HCT116 (cell line): ENCODE measurements at places on chromosomes 1 and 21.

- DNase-seq: no peak
These were observed 242.2 kb upstream of the ADGRL2 start for GRCh38 chr1:81558291-81559076.

GRCh38 chr1:213724640-213725536 is 262.9 kb upstream of the PROX1 start:
- DNase-seq: no peak

- no peak for DNase-seq
These were observed 7.5 kb upstream of the ASH1L start for GRCh38 chr1:155569988-155570592.

DNA sequence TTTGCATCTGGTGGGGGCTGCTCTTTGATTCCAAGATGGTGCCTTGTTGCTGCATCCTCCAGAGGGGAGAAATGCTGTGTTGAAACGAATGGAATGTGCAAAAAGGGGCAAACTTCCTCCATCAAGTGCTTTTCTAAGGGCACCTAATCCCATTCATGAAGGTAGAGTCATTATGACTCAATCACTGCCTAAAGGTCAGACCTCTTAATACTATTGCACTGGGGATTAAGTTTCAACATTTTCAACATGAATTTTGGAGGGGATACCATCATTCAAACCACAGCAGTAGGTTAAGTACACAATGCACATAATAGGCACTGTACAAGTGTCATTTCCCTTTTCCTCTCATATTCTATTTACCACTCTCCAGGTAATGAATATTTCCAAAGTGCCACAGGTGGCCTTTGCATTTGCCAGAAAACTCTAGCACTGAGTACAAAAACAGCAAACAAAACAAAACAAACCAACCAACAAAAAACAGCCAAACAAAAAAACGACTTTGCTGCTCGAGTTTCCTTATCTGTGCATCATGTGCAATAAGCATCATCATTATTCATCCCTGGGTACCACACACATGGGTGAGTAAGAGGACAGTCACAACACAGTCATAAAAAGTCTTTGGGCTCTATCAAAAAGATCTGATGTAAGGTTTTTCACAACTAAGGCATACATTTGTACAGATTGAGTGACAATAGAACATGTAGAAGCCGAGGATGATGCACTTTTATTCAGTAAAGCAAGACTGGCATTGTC is 42.5 kb downstream of the IFI44 start:
- no peak for DNase-seq

- no peak for DNase-seq
These were observed 164.6 kb downstream of the DNM3 start for GRCh38 chr1:172005856-172006255.

- DNase-seq: peak; percentile 43
These were observed 34.9 kb upstream of the SCYL3 start for GRCh38 chr1:169928438-169929209.

DNA sequence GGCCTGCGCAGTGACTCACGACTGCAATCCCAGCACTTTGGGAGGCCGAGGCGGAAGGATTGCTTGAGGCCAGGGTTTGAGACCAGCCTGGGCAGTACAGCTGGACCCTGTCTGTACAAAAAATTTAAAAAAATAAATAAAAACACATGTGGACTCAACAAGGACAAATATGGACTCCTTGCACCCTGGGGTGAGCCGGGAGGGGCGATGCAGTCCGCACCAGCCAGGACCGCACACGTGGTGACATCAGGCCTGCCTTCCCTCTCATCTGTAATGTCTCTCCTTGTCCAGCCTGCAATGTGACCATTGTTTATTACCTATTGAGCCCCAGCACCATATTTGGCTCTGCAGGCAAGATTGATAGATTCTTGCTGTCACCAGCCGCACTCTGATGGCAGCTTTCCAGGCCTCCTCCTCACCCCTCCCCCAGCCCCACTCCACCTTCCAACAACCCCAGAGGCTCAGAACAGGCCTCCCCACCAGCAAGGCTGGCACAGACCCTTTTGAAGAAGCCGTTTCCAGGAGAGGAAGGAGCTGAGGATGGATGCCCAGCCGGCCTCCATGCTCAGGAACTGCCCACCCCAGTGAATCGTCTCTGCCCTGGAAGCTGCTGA is 55.2 kb downstream of the IRF2BP2 start:
- no peak for DNase-seq

DNA sequence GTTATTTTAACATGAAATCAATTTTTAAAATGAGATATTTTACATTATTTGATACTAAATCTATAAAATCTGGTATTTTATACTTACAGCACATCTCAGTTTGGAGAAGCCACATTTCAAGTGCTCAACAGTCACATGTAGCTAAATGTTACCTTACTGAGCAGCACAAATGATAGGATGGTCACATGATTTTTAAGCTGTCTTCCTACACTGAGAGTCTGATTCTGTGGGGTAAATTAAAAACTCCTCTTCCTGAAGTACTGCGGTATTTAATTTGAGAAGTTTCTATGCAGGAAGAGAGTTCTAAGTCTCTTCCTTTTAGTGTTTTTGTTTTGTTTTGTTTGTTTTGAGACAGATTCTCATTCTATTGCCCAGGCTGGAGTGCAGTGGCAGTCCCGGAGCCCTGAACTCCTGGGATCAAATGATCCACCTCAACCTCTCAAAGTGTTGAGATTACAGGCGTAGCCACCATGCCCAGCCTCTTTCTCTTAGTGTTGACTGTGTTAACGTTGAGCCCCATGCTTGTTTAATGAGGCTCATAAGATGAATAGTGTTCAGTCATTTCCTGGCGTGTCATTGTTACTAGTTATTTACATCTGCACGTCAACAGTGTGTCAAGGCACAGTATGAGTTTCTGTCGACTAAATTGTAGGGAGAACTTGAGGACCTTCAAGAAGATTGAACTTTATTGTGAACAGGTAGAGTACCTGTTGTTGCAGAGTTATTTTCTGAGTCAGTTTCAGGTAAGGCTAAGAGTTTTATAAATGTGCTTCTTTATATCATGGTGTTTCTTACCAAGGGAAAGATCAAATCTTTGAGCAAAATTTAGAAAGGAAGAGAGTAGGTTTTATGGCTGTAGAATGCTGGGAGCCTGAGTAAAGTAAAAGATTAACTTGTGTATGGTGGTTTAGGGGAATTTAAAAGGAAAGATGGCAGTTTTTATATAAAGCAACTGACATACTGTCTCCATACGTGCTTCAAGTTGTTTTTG is 3.3 kb downstream of the CNST start:
- DNase-seq: no peak

- no peak for DNase-seq
These were observed 47.4 kb upstream of the C21orf91 start for GRCh38 chr21:17866590-17866989.

GRCh38 chr1:38243106-38243505 is 196.5 kb upstream of the POU3F1 start:
- no peak for DNase-seq

DNA sequence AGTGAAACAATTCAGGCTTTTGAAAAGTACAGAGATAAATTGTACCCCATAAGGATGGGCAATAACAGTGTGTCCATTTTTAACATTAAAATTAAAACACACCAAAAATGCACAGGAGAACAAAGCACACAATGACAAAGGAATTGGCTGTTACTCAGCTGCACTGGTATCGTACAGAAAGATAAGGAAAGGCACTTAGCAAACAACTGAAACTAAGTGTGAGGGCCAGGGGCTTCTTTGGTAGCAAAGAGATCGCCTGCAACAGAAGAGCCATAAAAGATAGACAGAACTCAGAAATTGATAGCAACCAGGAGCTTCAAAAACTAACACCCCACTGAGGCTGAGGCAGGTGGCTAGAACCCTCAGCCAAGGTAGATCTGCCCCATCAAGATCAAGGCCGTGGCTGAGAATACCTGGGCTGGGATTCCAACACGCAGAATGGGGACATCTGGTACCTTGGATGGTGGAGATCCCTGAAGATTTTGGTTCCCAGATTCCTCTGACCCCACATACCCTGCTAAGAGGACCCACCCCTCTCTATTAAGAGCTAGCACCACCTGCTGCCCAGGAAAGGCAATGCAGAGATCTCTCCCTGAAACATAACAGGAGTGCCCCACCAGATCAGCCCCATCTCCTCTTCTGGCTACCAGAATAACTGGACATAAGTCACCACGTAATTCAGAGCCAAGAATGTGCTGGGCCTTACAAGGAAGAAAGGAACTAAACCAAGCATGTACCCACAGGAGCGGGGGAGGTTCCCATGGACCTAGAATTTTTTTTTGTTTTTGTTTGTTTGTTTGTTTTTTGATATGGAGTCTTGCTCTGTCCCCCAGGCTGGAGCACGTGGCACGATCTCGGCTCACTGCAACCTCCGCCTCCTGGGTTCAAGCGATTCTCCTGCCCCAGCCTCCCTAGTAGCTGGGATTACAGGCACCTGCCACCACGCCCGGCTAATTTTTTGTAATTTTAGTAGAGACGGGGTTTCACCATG is 16.2 kb downstream of the PLEKHO1 start:
- peak; percentile 18 for DNase-seq

DNA sequence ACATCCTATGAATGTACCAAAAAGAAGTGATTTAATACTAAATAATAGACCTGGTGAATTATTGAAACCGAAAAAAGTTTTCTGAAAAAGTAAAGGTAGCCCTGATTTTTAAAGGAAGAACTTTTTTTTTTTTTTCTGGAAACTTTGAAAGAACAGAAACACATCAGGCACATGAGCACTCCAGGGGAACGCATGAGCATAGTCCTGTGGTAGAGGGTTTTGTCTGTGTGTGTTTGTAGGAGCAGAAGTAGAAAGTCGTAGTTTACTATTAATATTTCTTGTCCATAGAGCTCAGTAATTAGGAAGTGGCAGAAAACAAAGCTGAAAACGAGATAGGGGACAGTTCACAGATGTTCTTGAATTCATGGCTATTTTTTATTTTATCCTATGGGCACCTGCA is 1175.9 kb upstream of the B3GALT2 start:
- no peak for DNase-seq

DNA sequence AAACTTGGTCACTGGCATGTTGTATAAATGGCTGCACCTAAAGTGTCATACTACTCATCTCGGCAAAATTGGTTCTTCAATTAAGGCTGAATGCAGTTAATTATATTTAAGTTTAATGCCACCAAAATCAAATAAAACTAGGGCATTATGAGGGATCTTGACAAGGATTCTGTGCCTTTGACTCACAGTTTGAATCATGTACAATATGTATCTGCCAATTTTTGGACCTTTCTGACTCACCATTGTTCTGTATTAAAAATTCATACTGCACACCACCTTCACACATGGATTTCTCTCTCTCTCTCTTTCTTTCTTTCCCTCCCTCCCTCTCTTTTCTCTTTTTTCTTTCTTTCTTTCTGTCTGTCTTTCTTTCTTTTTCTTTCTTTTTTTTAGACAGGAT is 14.1 kb upstream of the STXBP3 start:
- no peak for DNase-seq

- DNase-seq: no peak
These were observed 10.1 kb upstream of the SLAMF9 start for GRCh38 chr1:159964144-159964543.

DNA sequence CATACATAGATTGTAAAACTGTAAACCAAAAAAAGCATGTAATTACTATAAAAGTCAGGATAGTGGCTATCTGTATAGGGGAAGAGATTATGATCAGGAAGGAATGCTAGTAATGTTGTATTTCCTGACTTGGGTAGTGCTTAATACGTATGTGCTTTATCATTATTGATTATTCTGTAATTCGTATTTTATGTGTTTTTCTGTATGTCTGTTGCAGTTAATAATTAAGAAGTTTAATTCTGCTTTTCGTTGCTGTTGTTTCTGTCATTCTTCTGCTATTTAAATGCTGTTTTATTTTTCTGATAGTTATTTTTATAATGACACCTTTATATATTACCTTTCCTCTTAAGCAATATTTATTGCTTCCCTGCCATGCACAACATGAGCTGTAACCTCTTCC is 29.3 kb upstream of the TRIM33 start:
- DNase-seq: no peak

- no peak for DNase-seq
These were observed 36.3 kb downstream of the LRP8 start for GRCh38 chr1:53291574-53291973.

- no peak for DNase-seq
These were observed 419.3 kb downstream of the KCTD3 start for GRCh38 chr1:215986401-215986800.

- no peak for DNase-seq
These were observed 162.8 kb downstream of the PDE4B start for GRCh38 chr1:65955503-65955902.

- DNase-seq: no peak
These were observed 19.3 kb upstream of the OPRD1 start for GRCh38 chr1:28792644-28793121.

DNA sequence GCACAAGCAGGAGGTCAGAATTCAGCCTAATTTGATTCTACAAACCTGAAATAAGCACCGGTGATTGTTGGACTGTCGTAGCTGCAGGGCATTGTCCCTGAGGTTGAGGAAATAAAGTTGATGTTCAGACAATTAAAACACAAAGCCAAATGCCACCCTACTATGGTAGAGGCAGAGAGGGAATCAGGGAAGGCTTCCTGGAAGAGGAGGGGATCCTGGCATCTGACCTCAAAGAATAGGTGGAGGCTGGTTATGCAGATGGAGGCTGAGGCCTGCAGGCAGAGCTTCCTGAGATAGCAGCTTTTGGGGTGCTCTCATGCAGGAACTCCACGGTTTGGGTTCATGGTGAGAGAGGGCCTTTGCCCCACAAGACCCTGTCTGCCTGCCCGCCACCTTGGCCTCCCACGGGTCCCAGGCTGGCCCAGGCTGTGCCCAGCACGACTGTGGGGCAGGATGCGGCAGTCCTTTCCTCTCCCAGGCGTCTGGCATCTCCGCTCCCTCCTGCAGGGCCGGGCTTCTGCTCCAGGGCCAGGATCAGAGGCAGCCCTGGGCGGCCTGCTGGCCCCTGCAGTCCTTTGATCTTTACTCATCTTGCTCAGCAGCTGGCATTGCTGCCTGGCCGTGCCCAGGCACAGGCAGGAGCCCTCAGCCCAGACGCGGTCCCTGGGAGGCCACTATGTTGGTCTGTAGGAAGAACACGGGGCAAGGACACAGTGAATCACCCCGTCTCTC is 134.1 kb upstream of the VAMP3 start:
- no peak for DNase-seq

DNA sequence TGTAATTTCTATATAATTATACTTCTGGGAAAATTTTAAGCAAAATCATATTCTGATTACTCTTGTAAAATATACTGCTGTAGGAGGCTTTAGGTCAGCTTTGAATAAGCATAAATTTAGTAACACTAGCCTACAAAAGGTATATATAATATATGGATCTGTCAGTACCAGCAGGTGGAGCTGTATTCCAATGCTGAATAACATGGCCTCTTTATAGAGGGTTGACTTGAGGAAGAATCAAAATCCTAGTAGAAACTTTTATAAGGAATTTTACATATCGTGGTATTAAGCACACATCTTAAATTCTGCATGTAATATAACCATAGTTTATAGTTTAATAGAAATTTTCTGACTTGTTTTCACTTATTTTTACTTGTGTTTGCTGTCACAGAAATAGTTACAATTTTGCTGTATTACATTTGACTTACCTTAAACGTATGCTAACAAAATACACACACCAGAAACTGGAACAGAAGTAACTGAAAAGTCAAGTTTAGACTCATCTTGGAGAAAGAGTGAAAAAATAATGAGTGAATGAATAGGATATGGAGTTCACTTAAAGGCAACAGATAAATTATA is 79.3 kb downstream of the HMCN1 start:
- peak; percentile 43 for DNase-seq

- DNase-seq: no peak
These were observed 1.5 kb downstream of the LSS start for GRCh38 chr21:46226920-46227599.
